ENCODE measurements at places on chromosomes 6 and 20.

GRCh38 chr6:106308985-106309384 is 16.6 kb downstream of the ATG5 start:
- no peak for DNase-seq

DNA sequence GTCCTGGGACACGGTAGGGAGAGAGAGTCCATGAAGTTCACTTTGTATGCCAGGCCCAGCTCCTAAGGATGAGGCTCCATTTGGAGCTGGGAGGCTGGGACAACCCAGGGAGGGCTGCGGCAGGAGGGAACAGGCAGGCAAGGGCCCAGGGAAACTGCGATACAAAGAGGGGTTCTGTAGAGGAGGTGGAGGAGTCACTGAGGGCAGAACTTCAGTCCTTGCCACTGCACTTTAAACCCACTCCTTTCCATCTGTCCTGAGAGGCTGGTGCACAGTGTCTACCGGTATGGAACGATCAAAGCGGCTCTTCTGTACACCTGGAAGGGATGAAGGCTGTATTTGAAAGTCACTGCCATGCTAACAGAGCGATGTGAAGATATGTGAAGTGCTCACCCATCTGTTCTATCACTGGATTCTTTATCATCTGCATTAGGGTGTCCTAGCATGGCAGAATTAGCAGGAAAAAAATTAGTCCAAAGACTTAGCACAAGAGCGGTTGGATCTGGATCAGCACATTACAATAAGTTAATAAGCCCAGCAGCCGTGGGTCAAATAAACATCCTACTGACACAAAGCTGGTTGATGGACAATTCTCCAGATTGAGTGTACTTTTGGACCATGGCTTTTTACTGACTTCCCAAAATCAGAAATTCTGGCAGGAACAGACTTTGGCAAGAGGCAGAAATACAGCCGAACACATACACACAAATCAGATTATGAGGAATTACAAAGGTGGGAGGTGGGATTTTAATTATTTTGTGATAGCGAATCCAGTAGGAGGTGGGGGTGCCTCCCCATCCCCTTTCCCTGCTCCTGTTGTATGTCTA is 20.9 kb upstream of the ZFAND3 start:
- DNase-seq, result no peak

- peak; percentile 54 for DNase-seq
These were observed 12.8 kb upstream of the PDYN start for GRCh38 chr20:2006452-2007361.

DNA sequence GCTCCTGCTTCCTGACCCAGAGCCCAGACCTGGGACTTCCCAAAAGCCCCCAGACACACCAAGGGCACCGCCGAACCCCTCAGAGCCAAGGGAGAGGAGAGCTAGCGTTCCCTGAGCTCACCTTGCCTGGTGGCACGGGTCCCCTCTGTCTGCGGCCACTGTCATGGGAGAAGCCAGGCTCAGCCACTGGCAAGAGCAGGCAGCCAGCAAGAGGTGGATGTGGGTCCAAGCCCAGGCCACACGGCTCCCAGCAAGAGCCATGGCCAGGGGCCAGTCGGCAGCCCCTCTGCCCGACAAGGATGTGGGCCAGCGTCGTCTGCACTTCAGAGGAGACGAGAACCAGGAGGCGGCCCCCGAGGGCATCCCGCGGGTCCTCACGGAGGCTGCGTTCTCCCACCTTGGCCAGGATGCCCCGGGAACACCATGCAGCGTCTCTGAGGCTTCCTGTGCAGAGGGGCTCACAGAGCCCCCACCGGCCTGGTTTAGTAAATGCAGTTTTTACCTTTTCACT is 2.2 kb upstream of the PPDPF start:
- DNase-seq, result no peak

- DNase-seq, result no peak
These were observed 104.0 kb downstream of the ISM1 start for GRCh38 chr20:13325033-13325432.

GRCh38 chr20:23086056-23086566 is at the start of gene CD93:
Gene CD93, minus strand, starts transcription at chr20:23086324. Its CDS starts 132 bp downstream, at chr20:23086192.
- DNase-seq, result no peak

GRCh38 chr6:8392569-8392968 is 42.8 kb downstream of the SLC35B3 start:
- no peak for DNase-seq

- DNase-seq, result no peak
These were observed 251.4 kb downstream of the DLL1 start for GRCh38 chr6:170039156-170040114.

- DNase-seq, result no peak
These were observed 15.0 kb downstream of the ELOVL5 start for GRCh38 chr6:53333439-53334408.

DNA sequence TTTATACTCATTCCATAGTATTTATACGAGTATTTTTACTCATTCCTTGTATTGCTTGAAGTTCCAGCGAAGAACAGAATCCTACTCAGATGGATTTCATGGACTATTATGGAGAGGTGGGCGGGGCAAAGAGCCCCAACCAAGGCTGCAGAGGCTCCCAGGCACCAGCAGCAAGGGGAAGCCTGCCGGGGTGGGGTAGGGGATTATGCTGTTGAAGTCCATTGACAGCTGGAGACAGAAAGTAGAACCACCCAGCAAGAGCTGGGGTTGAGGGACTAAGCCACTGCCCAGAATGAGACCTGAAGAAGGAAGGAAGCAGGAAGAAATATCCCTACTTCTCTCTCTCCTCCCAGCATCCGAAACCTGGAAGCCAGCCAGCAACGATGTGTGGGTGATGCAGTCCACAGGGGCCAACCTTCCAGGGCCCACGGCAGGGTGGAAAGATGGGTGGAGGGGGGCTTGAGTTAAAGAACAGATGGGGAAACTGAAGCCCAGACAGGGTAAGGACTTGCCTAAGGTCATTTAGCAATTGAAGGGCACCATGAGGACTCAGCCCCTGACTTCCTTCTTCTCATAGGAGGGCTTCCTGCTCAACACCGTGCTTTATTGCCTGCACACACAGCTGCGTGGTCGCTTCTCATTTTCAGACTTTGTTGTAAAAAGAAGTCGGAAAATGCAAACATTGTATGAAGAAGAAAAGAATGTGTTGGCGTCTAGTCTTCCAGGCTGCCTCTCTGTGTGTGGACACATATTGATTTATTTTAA is 18.3 kb upstream of the GTSF1L start:
- no peak for DNase-seq

GRCh38 chr6:11614534-11615213 is 77.1 kb downstream of the TMEM170B start:
- DNase-seq, result no peak

- DNase-seq, result no peak
These were observed 43.0 kb downstream of the FAM184A start for GRCh38 chr6:119035459-119035858.

GRCh38 chr6:17665132-17665531 is 41.6 kb downstream of the NUP153 start:
- no peak for DNase-seq

DNA sequence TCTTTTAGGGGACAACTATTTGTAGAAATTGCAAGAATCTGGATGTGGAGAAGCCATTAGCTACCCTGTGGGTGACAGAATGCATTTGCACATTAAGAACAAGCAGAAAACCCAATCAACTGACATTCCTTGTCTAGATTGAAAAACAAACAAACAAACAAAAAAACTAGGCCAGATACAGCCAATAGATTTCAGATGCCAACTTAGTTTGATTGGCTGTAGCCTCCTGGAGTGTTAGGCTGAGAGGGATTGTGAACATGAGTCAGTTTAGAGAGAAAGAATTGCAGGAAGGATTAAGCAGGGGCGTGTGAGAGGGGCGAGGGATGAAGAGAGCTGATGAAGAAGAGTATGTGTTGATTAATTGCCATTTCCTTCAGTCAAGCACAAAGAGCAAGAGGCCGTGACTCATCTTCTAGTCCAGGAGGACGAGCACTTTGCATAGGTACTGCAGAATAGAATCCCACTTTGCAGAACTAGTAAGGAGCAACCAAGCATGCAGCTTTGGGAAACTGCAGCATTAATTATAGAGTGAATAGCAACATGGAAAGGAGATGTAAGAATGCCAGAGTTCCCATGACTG is 188.0 kb upstream of the RAB32 start:
- DNase-seq, result no peak

DNA sequence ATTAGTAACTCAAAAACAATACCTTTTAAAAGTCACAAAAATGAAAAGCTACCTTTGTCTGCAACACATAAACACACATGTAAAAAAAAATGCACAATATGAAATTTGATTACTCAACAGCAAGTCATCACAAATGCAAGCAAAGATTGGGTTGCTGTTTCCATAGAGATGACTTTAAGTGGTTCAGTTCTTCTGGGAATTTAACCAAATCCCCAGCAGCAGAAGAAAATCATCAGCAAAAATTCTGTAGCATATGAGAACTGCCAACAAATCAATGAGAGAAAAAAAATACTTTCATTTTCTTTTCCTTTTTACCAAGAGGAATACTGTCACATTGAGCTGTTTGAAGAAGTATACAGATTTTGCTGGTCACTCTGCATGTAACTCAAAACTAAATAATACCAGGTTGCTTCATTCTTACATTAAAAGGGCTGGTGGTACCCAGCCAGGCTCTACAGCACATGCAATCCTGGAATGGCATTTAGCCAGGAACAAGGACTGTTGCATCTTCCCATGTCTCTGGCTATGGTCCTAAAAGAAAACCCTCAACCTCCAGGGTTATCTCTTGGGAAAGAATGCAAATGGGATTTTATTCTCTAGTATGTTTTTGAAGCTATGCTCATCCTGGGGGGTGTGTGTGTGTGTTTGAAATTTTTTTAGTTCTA is 158.3 kb downstream of the OPRM1 start:
- no peak for DNase-seq

DNA sequence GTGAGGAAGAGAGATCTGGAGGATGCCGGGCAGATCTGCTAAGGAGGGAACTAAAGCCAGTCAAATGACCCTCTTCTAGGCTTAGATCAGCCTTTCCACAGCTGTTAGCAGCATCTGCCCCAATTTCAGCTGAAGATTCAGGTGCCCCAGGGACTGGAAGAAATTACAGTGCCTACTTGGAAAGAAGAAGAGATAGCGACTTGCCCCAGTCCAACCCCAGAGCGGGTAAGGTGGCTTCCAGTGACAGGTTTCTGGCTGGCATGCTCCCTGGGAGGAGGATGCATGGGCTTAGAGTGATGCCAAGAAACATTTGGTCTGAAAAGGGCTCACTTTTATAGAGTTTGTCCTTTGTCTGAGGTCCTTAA is 620 bp downstream of the TJAP1 start:
- DNase-seq, result no peak

- no peak for DNase-seq
These were observed 175.0 kb downstream of the CARMIL1 start for GRCh38 chr6:25454136-25454535.

GRCh38 chr20:33843854-33844253 is 32.7 kb downstream of the CHMP4B start:
- DNase-seq, result no peak

DNA sequence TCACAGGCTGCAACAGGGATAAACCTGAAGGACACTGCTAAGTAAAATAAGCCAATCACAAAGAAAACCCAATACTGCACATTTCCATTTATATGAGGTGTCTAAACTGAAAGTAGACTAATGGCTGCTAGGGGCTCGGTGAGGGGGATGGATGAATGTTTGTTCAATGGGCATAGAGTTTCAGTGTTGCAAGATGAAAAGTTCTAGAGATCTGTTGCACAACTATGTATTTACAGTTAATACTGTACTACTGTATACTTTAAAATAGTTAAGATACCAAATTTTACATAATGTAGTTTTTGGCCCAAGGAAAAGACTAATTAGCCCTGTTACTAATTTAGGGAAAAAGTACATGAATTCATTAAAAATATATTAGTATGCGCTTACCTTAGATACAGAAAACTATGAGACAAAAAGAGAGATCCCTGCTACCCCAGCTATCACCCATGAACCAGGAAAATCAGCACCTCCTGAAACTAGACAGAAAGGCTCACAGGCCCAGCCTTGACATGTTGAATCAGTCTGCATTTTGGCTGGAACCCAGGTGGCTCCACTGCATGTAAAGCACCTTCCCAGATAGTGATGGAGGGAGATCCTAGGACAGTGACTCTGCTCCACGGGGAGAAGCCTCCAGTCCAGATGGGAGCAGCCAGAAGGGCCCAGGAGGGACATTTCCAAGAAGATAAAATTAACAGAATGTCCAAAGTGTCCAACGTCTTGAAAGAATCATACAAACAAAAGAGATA is 16.1 kb downstream of the HLA-F start:
- DNase-seq, result no peak

DNA sequence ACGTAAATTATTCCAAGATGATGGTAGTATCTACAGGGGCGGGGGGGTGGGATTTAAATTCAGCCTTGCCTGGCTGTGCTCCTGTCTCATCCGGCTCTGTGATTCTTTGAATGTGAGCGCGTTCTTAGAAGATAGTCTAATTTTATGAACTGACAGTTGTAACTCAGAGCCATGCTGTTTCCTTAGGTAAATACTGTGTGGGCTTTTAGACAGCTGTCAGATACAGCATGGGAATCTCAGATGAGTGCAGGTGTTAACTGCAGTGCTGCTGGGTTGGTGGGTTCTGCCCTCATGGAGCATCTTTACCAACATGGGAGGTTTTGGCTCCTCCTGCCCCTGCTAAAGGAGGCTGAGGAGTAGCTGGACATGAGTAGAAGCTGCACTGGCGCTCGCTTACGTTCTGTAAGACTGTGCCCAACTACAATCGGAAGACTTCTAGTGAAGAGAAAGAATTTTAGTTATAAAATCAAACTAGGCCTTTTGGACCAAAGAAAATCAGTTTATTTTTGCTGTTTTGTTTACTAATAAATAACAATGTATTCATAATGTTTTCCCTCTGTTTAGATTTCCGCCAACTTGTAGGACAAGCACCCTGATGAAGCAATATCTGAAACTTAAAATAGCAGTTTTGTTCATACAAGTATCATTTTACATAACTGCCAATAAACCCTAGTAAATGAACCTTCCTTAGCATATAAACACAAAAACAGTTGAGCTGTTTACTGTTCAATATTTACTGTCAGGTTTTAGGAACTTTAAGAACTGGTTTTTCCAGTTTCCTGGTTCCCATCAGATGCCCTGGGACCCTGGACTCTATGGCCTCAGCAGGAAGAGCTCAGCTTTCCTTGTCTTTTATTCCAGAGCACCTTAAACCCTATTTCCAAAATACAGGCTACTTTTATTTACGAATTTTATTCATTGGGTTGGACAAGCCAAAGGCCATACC is 66.1 kb downstream of the FAM120B start:
- DNase-seq, result no peak

All from NCI-H1105 treated with DMSO at 0.1 percent for 48 hours (cell line).